ENCODE measurements at places on chromosomes 12 and 14.
A peak's percentile ranks its signal among the peaks of the same experiment; 100 is the strongest.

GRCh38 chr14:36988989-36989388 lies 183.4 kb downstream of the SLC25A21 start:
- no peak for DNase-seq

GRCh38 chr14:99815696-99816095 lies 22.5 kb downstream of the EML1 start:
- no peak for DNase-seq

DNA sequence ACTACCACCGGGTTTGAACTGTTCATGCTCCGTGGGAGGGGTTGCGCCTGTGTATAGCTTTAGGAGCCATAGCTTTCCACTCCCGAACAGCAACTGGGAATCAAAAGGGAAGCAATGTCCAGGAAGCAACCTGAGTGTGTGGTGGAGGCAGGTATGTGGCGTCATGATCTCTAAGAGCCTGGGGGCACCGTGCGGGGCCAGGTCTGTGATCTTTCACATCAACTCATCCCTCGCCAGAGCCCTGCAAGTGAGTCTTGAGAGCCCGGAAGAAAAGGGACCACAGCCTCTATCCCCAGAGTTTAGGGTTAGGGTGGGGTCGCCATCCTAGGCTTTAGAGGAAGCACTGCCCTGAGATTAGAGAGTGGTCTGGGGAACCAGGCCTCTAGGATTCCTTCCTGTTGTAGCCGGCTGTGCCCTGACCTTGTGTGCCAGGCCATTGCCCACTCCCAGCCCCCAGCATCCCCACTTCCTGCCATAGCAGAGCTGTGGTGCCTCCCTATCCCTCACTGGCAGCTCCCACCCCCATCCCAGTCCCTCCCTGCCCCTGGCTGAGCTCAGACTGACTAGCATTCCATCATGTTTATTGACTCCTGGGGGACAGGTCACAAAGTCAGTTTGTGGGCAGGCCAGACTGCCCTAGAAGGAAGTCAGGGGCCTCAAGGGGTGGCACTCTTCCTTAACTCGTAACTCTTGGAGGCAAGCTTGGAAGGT lies 745 bp upstream of the ADCY4 start:
- no peak for DNase-seq

- peak; percentile 41 for DNase-seq
These were observed 683.4 kb downstream of the SLC16A7 start for GRCh38 chr12:60279221-60279620.

- no peak for DNase-seq
These were observed 21.7 kb upstream of the TCL1B start for GRCh38 chr14:95664546-95664945.

DNA sequence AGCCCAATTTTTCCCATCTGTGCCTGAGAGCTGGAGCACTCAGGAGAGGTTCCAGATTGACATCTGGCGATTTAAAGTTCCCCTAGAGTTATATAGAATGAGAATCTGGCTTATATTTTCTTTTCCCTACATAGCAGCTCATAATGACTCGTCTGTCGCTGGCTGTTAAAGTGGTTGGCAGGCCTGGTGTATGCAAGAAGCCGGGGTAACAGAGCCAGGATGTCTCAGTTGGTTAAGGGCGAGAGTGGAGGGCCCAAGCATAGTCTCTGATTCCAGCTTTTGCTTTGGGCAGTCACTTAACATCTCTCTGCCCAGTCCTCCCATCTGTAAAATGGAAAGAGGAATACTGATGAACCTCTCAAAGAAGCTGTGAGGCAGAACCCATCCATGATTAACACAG lies 751.6 kb downstream of the NOVA1 start:
- no peak for DNase-seq

DNA sequence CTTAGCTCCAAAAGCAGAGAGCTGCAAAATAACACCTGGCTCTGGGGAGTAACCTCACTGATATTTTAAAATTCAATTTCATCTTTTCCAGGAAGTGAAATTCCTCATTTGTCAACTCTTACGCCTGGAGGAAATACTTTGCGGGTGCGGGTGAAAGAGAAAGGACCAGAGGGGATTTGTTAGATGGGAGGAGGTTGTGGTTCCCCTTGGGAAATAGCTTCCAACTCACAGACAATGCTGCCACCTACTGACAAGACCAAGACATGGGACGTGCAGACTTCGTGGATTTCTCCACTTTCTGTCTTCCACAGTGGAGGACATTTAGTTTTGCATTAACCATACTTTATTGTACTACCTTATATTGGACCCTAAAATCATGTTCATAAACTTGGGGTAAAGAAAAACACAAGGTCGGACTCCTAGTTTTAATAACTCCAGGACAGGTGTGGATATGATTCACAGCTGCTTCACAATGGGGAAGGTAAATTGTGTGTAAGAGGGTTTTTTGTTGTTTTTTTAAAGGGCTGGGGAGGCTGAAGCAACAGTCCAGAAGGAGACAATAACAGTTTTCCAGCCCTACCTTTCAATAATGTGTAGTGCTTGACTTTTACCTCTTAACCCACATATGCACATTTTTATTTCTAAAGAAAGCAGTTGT lies 10.8 kb downstream of the FBXL14 start:
- peak; percentile 96 for DNase-seq

DNA sequence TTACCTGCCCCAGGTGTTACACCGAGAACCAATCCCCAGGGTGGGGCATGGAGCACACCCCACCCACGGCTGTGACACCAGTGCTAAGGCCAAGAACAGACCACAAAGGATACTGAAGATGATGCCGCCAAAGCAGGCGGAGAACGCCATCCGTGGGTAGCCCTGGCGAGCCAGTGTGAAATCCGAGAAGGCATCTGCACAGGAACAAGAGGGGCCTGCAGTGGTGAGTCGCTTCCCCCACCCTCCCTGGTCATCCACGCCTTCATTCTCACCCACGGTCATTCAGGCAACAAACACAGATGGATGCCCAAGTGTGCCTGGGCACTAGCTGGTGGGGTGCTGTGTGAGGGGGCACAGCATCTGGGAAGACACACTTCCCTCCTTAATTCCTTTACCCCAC lies 28.5 kb downstream of the SLC8B1 start:
- DNase-seq, result no peak
